ENCODE measurements at places on chromosomes 16 and 17.

DNA sequence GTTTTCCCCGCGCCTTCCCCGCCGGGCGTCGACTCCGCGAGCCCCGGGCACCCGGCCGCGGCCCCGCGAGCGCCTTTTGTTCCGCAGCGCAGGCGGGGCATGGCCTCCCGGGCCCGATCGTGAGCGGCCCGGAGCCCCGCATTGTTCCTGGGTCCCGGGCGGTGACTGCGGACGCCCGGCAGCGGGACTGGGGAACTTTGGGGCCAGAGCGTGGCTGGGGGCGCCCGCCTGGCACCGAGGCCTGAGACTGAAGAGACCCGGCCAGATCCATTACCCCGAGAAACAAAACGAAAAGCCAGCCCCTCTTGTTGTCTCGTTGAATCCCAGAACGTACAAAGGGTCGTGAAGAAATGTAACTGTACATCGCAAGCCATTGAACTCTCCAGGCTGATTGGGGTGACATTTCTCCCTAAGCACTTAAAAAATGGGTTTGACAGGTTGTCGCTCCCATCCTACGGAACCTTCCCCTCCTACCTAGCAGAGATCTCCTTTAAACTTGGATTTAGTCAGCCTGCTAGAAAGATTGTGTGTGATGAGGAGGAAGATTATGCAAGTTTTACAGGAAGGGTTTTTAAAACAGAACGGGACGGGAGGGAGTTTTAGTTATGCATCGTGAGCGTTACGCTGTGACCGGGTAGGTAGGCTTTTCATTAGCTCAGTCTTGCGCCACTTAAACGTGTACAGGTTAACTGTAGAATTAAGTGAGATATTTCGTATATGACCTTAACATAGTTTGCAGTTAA lies 825 bp downstream of the METTL9 start:
- no peak for DNase-seq

GRCh38 chr16:52068447-52069074 lies 478.4 kb downstream of the TOX3 start:
- DNase-seq: no peak

DNA sequence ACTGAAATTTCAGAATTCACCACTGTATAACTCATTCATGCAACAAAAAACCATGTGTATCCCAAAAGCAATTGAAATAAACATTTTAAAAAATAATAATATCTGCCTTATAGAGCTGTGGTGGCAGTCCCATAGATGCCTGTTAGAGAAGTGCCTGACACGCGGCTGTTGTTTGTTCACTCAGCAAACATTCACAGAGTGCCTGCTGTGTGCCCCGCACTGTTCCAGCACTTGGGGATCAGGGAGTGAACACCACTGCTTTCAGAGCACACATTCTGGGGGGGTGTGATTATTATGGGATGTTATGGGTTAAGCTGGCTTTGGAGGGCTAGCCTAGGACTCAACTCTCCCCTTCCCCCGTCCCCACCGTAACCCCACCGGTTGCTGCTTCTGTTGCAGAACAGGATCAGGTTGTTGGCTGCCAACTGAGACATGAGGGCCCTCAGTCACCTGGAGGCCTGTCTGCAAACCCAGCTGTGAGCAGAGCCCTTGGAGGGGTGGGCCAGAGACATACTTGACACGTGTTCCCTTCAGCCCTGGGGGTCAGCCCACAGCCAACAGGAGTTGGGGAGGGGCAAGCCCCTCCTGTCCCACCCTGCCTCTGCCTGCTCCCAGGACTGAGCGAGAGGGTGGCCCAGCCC lies 103.3 kb upstream of the CIBAR2 start:
- no peak for DNase-seq

- no peak for DNase-seq
These were observed 14.7 kb downstream of the PMM2 start for GRCh38 chr16:8812162-8812843.

GRCh38 chr17:70206361-70207010 lies 37.2 kb downstream of the KCNJ2 start:
- DNase-seq: no peak

- no peak for DNase-seq
These were observed 47.5 kb downstream of the USP22 start for GRCh38 chr17:20995164-20995872.

DNA sequence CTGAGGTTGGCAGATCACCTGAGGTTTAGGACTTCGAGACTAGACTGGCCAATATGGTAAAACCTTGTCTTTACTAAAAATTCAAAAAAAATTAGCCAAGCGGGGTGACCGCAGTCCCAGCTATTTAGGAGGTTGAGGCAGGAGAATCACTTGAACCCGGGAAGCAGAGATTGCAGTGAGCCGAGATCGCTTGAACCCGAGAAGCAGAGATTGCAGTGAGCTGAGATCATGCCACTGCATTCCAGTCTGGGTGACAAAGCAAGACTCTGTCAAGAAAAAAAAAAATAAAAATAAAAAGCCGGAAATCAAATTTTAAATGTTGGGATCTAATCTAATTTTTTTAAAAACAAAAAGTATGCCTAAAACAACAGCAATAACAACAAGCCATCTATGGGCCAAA lies 56.3 kb downstream of the ABCC1 start:
- DNase-seq: no peak

DNA sequence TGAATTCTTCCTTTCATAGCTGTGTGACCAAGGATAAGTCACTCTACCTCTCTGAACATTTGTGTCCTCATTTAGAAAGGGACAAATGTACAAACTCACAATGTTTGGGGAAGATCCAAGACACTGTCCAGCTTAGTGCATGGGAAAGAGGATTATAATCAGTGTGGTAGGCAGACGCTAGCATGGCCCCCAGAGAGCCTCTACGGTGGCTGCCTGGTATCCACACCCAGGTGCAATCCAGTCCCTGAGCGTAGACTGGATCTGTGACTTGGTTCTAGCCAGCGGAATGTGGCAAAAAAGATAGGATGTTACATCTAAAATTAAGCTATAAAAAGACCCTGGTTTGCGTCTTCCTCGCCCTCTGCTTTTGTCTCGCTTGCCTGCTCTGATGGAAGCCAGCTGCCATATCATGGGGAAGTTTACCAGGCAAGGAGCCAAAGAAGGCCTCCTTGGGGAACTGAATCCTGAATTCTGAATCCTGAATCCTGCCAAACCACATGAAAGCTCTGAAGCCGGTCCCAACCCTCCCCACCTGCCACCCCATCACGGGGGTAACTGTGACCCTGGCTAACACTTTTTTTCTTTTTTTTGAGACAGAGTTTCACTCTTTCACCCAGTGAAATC lies 51.7 kb downstream of the PLXDC1 start:
- DNase-seq: no peak

- DNase-seq: no peak
These were observed 20.9 kb downstream of the CCDC182 start for GRCh38 chr17:57724026-57724728.

DNA sequence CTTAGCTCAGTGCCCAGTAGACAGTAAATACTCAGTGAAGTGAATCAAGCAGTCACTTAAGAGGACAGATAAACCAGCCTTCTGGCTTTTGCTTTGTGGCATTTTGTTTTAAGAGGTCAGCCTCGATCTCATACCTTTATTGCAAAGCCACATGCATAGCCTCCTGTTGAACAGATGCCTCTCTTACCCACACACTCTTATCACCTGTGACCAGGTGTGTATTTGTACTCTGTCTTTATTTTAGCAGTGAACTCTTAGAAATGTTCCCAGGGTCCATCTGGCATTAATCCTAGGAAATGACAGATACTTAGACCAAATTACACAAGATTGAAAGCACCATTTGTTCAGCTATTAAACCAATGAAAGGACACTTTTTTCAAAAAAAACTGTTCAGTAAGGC lies 1426.5 kb downstream of the CDH11 start:
- no peak for DNase-seq

Measured in central memory CD8-positive, alpha-beta T cell (primary cell).